ENCODE measurements at places on chromosomes 12 and 14.

DNA sequence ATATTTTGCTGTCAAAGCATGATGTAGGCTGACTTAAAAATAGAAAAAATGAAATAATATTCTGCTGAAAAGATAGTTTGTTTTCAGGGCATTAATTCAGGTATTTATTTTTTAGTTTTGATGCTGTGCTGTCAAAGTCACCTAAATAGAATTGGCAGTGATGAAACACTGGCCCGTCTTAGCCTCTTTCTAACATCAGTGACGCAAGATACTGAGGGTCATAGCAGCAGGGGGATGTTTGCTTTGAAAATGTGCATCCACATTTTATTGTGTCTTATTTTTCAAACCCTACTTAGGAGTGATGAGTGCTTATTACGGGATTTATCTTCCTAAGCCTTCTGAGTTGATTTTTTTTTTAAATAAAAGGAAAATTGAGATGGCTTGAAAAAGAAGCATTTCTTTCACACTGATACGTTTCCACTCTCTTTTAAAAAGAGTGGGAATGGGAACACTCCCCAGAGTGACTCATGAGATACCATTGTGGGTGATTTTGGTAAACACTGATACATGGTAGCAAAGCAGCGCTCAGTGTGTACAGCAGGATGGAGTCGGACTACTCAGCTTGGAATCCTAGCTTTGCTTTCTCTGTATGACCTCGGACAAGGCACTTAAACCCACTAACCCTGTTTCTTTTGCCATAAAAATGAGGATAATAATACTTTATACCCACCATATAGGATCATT is 290.8 kb downstream of the ERC1 start:
- DNase-seq: no peak

DNA sequence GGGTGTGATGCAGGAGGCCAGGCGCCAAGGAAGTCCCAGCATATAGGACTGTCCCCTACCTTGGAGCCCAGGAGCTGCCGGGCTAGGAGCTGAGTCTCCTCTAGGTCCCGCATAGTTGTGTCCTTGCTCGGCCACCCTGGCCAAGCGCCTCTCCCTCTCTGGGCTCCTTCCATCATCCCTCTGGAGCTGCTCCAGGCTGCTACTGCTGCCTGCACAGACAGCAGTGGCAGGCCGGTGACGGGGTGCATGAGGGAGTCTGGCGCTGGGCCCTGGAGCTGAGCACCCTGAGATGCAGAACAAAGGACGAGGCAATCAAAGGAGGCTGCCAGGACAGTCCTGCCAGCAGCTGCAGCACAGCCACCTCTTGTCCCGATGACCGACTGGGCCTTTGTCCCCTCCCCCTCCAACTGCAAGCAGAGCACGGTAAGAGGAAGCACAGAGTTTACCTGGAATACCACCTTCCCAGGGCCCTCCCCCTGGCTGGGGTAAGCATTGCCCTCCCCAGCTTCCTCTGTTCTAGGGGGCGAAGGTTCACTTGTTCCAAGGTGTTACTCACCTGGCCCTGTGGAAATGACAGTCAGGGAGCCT is 10.4 kb downstream of the DTX1 start:
- DNase-seq: no peak

DNA sequence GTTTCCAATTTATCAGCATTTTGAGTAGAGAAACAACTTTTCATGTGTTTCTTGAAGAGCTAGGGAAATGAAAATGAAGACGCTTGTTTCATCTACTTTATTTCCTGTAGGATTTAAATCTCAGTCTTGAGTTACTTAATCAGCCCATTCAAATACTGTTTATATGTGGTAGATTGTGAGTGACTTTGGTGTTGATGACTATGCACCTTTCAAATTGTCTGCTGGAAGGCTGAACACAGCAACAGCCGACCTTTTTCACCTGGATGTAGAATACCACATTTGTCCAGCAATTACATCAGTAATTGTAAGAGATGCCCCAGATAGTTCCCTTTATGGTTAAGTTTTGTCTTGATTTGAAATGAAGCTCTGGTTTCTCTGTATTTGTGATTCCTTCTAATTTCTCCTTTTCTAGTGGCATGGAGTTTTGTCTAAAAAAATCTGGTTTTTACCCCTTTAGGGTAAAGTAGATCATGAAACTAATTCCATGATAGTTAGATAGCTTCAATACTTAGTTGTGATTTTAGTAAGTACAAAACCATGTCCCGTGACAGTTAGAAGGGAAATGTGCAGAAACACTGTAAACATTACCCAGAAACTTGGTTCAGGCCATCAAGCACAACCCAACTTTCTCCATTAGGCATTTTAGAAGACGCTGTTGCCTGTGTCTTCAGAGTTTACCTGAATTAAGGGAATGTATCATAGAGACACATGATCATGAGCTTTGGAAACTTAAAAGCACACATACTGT is 165.0 kb downstream of the SRGAP1 start:
- no peak for DNase-seq

DNA sequence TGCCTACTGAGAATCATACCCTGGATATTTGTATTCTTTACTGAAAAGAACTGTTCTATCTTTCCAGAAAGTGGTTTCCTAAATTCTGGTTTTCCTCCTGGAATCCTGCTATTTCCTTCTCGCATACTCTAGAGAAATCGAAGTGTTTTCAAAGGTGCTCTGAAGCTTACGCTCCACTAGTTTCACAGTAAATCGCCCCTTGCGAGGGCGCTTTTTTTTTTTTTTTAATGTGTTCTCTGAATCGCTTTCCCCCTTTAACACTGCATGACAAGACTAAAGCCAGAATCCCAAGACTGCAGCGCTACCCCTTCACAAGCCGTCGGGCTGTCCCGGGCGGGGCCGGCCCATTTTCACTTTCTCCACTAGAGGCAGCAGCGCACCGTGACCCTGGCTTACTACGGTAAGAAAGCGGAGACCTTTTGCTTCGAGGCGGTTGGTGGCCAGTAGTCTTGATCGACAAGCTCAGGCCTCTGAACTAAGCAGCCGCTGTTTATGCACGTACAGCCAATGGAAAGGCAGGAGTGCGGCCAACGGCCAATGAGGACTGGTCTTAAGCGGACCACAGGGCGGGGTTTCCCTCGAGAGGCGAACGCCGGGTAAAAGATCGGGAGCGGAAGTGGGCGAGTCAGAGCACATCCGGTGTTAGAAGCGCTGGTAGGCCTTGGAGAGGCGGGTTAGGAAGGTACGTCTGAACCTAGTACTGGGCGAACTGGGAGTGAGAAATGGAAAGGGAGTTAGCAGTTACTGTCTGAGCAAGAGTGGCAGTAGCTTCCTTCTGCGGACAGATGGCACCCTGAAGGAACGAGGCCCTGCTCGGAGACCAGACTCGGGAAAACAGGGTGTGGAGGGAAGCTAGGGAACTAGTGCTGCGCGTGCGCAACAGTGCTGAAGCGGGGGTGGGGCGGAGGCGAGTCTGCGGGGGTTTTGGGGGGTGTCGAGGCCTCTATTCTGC is at the start of gene TMBIM6:
TSS of gene TMBIM6 (plus strand) at position 628 of the 952 bp plus-strand sequence. CDS start 10,937 bp downstream, outside the sequence.
- DNase-seq: peak; percentile 94

DNA sequence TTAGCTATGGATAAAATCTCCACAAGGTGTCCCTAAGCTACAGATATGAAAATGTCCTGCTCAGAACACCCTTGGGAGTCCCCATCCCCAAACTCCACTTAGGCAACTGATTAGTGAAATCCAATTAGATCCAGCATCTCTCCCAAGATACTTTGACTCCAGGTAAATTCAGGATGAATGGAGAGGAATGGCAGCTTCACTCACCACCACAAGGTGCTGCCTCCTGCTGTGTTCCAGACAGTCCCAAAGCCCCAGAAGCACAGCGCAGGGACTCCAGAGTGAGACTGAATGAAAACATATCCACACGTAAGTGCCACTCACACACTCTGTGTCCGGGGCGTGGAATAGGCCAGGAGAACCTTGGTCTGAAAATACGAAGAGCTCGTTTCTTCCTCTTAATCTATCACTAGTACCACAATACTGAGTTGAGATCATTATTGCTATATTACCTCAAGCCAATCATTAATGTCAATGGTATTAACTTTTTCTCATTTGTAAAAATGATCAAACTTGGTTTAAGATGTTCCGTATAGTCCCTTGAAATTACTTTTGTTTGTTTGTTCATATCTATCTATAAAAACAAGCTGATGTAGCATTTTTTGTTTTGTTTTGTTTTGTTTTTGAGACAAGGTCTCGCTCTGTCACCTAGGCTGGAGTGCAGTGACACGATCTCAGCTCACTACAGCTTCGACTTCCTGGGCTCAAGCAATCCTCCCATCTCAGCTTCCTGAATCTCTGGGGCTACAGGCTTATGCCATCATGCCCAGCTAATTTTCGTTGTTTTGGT is 70.0 kb upstream of the BICD1 start:
- DNase-seq: no peak

GRCh38 chr12:20109676-20110075 is 258.7 kb upstream of the PDE3A start:
- no peak for DNase-seq

- no peak for DNase-seq
These were observed 9.3 kb downstream of the TNFAIP2 start for GRCh38 chr14:103132381-103133209.

- DNase-seq: no peak
These were observed 60.8 kb upstream of the EIF5 start for GRCh38 chr14:103273145-103273744.

GRCh38 chr14:67710209-67710608 is 8.5 kb downstream of the RDH12 start:
- no peak for DNase-seq

GRCh38 chr12:132837693-132838409 is 9.2 kb upstream of the GOLGA3 start:
- DNase-seq: no peak

- DNase-seq: no peak
These were observed 4.1 kb downstream of the SINHCAF start for GRCh38 chr12:31321897-31322228.

- no peak for DNase-seq
These were observed 65.6 kb upstream of the USP15 start for GRCh38 chr12:62194616-62195015.

GRCh38 chr12:21527451-21528180 is 1.5 kb downstream of the SPX start:
- no peak for DNase-seq

DNA sequence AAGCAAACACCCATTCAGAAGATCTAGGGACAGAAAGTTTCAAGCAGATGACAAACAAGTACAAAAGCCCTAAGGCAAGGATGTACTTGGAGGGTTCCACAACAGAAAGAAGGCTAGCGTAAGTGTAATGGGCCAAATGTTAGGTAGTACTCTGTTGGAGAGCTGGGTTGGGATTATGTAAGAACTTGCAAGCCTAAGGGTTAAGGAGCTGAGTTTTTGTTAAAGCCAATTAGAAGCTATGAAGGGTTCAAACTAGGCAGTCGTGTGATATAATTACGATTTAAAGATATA is 41.4 kb downstream of the HECTD1 start:
- no peak for DNase-seq

DNA sequence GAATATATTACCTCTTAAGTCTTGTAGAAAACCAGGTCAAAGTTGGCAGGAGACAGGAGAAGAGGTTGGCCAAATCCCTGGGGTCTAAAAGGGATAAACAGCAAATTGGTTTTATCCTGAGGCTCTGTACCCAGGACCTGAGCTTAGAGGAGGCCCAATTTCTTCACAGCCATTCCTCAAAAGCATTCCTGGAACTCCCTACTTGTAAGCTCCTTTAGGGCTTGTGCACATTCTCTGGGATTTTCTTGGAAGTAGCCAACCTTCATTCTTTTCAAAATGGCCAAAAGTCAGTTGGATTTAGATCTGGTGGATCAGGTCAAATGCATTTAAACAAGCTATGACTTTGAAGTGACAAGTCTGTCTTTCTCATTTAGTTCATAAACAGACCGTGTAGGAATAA is 152.1 kb upstream of the PLXNC1 start:
- no peak for DNase-seq

DNA sequence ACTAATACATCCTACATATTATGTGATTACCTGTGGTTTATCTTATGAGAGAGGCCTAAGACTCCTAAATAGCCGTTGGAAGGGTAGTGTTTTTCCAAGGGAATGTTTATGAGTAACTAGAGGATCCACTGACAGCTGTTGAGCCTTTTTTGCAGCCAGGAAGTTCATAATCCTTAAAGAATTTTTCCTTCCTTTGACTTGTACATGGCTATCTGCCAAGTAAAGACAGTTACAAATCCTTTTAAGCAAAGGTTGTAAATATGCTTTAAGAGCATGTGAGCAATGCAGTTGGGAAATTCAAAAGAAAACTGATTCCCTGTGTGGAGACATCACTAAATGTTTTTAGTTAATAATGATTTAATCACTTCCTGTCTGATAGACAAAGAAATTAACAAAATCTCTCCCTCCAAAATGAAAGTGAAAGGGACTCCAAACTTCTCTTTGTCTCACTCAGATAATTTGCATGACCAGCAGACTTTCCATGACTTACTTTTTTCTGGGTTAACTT is 333.8 kb downstream of the PDZRN4 start:
- DNase-seq: no peak
